ENCODE measurements at places on chromosomes 2 and 18. TPM values are rescaled to one million over a fixed set of nuclear protein-coding genes. Genes with fewer than 3 reads are reported as not detected.

- H3K36me3 ChIP-seq: peaks cover 3% of the 10 kb centered on the region
- peaks cover 7% of the 10 kb centered on the region for H3K4me1 ChIP-seq
- no peak overlapping the region for H3K4me3 ChIP-seq
- DNase-seq: no peak
- no peak overlapping the region for H3K27ac ChIP-seq
Measured at GRCh38 chr18:63106727-63107126, 212.8 kb downstream of the BCL2 start.

DNA sequence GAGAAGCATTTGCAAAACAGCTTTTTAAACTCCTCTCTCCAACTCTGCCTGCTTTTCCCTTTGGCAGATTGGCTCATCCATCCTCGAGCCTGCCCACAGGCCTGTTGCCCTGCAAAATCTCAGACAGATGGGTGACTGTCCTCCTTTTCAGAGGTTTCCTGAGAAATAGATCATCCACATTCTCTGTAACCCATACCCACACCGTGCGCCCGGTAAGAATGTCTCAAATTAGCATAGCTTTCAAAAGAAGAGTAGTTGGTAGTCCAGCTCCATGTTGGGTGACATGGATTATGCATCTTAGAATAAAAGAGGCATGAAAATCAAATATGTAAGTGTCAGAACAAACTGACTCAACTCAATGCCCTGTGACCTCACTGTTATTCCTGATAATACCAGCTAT, 457.9 kb downstream of the TSN start:
- no peak overlapping the region for H3K4me3 ChIP-seq
- H3K4me1 ChIP-seq: peaks cover 2% of the 10 kb centered on the region
- DNase-seq: no peak

DNA sequence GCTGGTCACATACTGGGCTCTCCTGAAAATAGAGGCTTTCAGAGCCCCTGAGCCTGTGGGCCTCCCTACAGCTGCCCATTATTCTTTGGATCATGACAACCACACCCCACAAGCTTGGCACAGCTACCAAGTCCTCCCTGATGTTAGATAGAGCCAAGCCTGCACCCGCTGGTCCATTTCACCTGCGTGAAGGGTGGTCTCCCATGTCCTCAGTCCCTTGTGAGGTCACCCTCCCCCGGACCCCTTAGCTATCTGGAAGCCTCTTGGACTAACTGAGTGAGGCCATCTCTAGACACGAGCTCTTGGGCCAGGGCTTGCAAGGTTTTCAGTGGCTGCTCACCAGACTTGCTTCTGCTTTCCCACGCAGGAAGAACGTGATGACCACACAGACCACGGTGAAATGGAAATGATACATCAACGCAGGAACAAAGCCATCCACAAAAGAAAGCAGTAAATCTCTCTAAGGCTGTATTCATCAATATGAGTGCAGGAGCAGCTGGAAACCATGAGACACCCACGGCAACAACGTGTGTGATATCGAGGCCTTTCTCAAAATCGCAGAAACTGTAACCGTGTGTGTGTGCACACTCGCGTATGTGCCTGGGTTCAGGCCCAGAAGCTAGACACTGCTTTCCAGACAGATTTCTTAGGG, 10.1 kb upstream of the MAL start:
- H3K27me3 ChIP-seq: peaks cover 3% of the 10 kb centered on the region
- no peaks in the 10 kb centered on the region for H3K36me3 ChIP-seq
- peak overlapping the region; percentile 56 for H3K27ac ChIP-seq
- H3K4me1 ChIP-seq: peaks cover 41% of the 10 kb centered on the region
- no peak for DNase-seq

DQX1 gene
- 1.4 TPM for total RNA-seq

MYOM1 gene
- 2.0 TPM for total RNA-seq
